Cardiac muscle cell (in vitro differentiated cells and primary cell): ENCODE measurements at places on chromosomes 3 and 15. TPM values are rescaled to one million over a fixed set of nuclear protein-coding genes. Genes with fewer than 3 reads are reported as not detected.

FEZF2 gene
- not detected in 2 replicates for polyA plus RNA-seq

SUSD5 gene
- 4.5 and 11.0 TPM in 2 replicates for polyA plus RNA-seq

LEKR1 gene
- 0.91 and 2.1 TPM in 2 replicates for polyA plus RNA-seq

MBD4 gene
- 39.8 and 60.8 TPM in 2 replicates for polyA plus RNA-seq

SLC6A20 gene
- polyA plus RNA-seq: 0.20 TPM in 1 of 2 replicates, not detected in the other

HESX1 gene
- polyA plus RNA-seq: 7.0 and 12.2 TPM in 2 replicates

GHSR gene
- not detected in 2 replicates for polyA plus RNA-seq

PPP2R3A gene
- 18.3 and 35.7 TPM in 2 replicates for polyA plus RNA-seq

SIDT1 gene
- polyA plus RNA-seq: 0.32 TPM in 1 of 2 replicates, not detected in the other

GPR176 gene
- 1.4 and 5.9 TPM in 2 replicates for polyA plus RNA-seq

ARHGAP31 gene
- 23.9 and 28.0 TPM in 2 replicates for polyA plus RNA-seq

SKOR1 gene
- 0.24 TPM in 1 of 2 replicates, not detected in the other for polyA plus RNA-seq

EFL1 gene
- polyA plus RNA-seq: 46.7 and 64.9 TPM in 2 replicates

CHRM5 gene
- polyA plus RNA-seq: not detected in 2 replicates

ILDR1 gene
- not detected in 2 replicates for polyA plus RNA-seq

PAK2 gene
- polyA plus RNA-seq: 18.5 and 35.4 TPM in 2 replicates

EHHADH gene
- 3.8 and 4.4 TPM in 2 replicates for polyA plus RNA-seq

C3orf85 gene
- not detected in 2 replicates for polyA plus RNA-seq

GOLGA8O gene
- polyA plus RNA-seq: not detected in 2 replicates

DLEC1 gene
- polyA plus RNA-seq: 0.57 TPM in 1 of 2 replicates, not detected in the other

SLC28A1 gene
- polyA plus RNA-seq: 0.41 and 0.45 TPM in 2 replicates

NFKBIZ gene
- polyA plus RNA-seq: 15.4 and 32.6 TPM in 2 replicates

GOLGA6D gene
- 0.29 TPM in 1 of 2 replicates, not detected in the other for polyA plus RNA-seq

SPSB4 gene
- 57.0 and 58.3 TPM in 2 replicates for polyA plus RNA-seq

THSD4 gene
- polyA plus RNA-seq: 5.1 and 6.2 TPM in 2 replicates

LMAN1L gene
- not detected in 2 replicates for polyA plus RNA-seq

LRRN1 gene
- 2.0 and 6.0 TPM in 2 replicates for polyA plus RNA-seq

CCNB2 gene
- polyA plus RNA-seq: 10.5 and 159 TPM in 2 replicates

EFCAB12 gene
- polyA plus RNA-seq: 0.49 and 1.7 TPM in 2 replicates

CCR3 gene
- polyA plus RNA-seq: not detected in 2 replicates

SAMD7 gene
- not detected in 2 replicates for polyA plus RNA-seq

CLDN18 gene
- polyA plus RNA-seq: 0.26 and 0.69 TPM in 2 replicates

PATL2 gene
- polyA plus RNA-seq: 0.49 TPM in 1 of 2 replicates, not detected in the other

SLC12A1 gene
- not detected in 2 replicates for polyA plus RNA-seq

TAGLN3 gene
- 1.1 and 1.6 TPM in 2 replicates for polyA plus RNA-seq

GNAT1 gene
- not detected in 2 replicates for polyA plus RNA-seq
